ENCODE measurements at places on chromosomes 11 and 22.

- H3K36me3 ChIP-seq = no peaks in the 10 kb centered on the region
- H3K27ac ChIP-seq = no peak overlapping the region
- no peak for DNase-seq
- no peak overlapping the region for H3K4me3 ChIP-seq
Observed at GRCh38 chr22:46110215-46110614, 40.1 kb upstream of the PPARA start.

DNA sequence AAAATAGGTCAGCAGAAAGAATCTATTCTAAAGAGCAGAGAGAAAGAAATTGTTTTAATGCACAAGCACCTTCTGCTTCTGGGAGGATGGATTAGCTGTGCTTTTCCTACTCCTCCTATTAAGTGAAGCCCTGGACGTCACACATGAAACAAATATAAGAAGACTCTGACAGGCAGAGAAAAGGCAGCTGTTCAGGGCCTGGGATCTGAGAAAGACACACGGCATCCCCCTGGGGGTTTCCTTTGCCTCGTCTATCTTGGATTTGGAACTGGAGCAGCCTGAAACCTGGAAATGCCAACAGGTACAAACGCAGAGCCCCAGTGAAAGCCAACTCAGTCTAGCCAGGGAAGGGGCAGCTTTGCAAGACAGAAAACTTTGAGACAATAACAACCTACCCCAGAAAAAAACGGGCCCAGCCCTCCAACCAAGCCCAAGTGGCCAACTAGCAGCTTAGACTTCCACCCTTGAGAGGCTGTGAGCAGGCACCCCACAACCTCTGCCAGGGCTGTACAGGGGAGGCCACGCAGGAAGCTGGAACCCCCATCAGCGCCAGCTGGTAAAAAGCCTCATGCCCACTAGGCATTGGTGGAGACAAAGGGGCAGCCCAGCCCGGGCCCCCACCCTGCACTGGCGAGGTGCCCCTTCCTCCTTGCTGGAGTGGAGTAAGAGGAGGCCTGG, 7.3 kb downstream of the CERK start:
- H3K27ac ChIP-seq = peak overlapping the region; percentile 56
- peaks cover 35% of the 10 kb centered on the region for H3K4me1 ChIP-seq
- no peak overlapping the region for H3K4me3 ChIP-seq
- peaks cover 2% of the 10 kb centered on the region for H3K36me3 ChIP-seq
- no peaks in the 10 kb centered on the region for H3K27me3 ChIP-seq
- DNase-seq = no peak

GRCh38 chr11:128920666-128921065, 22.0 kb downstream of the TP53AIP1 start:
- no peak overlapping the region for H3K27ac ChIP-seq
- H3K4me1 ChIP-seq = no peaks in the 10 kb centered on the region
- no peaks in the 10 kb centered on the region for H3K27me3 ChIP-seq
- H3K4me3 ChIP-seq = no peak overlapping the region
- H3K36me3 ChIP-seq = no peaks in the 10 kb centered on the region

- no peak overlapping the region for H3K27ac ChIP-seq
- H3K4me1 ChIP-seq = no peaks in the 10 kb centered on the region
- no peaks in the 10 kb centered on the region for H3K27me3 ChIP-seq
- H3K4me3 ChIP-seq = no peak overlapping the region
- no peak for DNase-seq
Observed at GRCh38 chr11:105553025-105553424, 56.8 kb upstream of the GRIA4 start.

- H3K36me3 ChIP-seq = no peaks in the 10 kb centered on the region
- no peak for DNase-seq
- H3K27me3 ChIP-seq = peaks cover 11% of the 10 kb centered on the region
- no peak overlapping the region for H3K27ac ChIP-seq
- no peak overlapping the region for H3K4me3 ChIP-seq
Observed at GRCh38 chr11:31874631-31875191, 63.6 kb upstream of the PAX6 start.

DNA sequence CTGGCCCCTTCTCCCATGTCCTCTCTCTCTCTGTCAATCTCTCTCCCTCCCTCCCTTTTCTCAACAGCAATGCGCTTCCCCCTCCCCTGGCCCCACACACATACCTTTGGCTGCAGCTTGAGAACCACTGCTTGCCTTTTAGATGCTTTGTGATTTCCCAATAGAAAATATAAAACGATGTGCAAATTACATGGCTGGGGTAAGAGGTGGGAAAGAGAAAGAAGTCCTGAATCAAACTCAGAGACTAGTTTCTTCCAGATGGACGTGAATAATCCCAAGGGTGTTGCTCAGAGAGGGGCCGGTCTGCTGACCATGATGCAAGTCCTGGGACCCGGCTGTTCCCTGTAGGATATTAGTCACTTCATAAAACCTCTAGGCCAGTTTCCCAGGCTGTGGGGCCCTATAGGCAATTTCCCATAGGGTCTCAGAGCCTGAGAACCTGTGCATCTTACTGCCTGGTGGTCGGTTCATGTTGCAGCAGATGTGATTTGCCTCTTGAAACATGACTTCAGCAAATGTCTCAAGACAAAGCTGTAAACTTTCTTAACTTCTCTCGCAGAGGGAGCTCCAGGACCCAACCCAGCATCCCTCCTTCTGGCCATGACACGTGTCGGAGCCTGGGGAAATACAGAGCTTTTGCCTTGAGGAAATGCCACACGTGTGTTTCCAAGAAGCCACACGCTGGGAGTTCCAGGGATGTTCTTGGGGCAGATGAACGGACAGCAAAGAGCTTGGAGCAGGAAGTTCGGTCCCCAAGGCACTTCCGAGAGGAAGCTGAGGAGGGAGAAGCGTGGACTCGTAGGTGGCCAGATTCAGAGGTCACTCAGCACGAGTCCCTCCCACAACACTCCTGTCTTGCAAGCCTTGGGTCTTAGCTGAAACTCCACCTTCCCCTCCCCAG, 34.5 kb upstream of the ETS1 start:
- H3K4me1 ChIP-seq = peaks cover 11% of the 10 kb centered on the region
- H3K27ac ChIP-seq = no peak overlapping the region
- no peaks in the 10 kb centered on the region for H3K36me3 ChIP-seq
- H3K4me3 ChIP-seq = no peak overlapping the region

GRCh38 chr11:67574938-67575337, 8.7 kb upstream of the GSTP1 start:
- peaks cover 10% of the 10 kb centered on the region for H3K4me1 ChIP-seq
- H3K27ac ChIP-seq = no peak overlapping the region
- DNase-seq = no peak
- H3K4me3 ChIP-seq = no peak overlapping the region
- peaks cover 4% of the 10 kb centered on the region for H3K27me3 ChIP-seq

DNA sequence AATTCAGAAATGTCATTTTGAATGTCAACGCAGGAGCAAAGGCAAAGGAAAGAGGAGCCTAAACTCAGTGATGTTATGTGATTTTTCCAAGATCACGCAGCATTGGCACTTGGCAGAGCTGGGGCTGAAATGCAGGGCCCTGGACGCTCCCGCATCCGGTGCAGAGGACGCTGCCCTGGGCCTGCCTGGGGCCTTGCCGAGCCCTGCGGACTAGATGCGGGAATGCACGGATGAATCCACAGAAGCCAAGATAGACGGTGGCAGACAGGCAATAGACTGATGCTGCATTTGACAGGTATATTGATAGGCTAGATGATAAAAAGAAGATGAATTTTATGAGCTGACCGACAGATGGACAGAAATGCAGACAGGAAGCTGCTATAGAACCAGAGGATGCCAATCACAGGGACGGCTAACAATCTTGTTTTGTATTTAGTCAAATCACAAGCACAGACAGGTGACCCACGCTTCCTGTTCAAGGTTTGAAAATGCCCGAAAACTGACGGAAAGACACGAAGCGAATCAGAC, 696 bp upstream of the MARK2 start:
- H3K4me3 ChIP-seq = peak overlapping the region; percentile 77
- H3K36me3 ChIP-seq = no peaks in the 10 kb centered on the region
- peaks cover 46% of the 10 kb centered on the region for H3K4me1 ChIP-seq
- no peak for DNase-seq

DNA sequence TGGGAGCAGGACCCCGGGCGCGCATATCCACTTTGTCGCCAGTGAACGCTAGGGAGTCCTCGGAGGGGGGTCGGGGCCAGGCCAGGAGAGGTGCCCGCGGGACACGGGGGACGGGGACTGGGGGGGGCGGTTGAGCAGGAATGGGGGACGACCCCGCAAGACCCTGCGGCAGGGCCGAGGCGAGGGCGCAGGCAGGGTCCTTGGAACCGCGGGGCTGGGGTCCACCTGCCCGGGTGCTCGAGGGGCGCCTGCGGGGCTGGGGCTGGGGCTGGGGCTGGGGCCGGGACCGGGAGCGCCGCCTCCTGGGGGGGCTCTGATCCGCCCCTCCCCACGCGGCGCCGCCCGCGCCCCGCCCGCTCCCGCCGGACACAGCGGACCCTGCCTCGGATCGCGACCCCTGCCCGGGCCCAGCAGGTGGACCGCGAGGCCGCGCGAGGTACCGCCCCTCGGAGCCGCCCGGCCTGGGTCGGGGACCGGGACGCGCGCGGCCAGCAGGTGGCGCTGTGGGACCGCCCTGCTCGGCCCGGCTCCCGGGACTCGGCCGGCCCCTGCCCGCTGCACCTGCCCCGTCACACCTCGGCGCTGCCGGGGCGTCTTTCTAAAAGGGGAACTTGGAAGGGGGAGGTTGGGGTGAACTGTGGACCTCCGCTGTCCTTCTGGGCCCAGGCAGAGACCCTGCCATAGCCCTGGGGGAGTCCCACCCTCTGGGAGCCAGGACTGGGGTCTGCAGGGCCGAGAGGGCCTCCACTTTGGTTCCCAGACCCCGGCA, 11.0 kb downstream of the CRELD2 start:
- peak; percentile 70 for DNase-seq
- H3K27me3 ChIP-seq = no peaks in the 10 kb centered on the region
- H3K36me3 ChIP-seq = no peaks in the 10 kb centered on the region
- peaks cover 7% of the 10 kb centered on the region for H3K4me1 ChIP-seq
- H3K4me3 ChIP-seq = peak overlapping the region; percentile 22

DNA sequence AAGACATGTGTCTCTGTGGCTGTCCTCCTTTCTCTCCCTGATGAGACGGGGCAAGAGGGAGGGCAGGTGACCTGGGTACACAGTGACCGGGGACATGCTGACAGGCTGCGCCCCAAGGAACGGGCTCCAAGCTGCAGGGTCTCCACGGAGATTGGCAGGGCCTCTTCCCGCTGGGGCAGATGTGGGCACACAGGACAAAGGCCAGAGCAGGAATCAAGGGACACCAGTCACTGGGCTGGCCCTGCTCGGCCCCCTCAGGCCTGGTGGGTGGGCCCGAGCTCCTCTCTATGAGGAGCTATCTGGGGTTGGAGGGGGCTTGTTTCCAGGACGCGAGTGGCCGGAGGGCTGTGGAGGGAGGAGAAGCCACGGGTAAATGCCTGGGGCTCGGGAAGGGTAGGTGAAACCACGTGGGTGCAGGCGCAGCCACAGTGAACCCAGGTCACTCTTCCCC, 11.2 kb downstream of the PNPLA5 start:
- H3K27me3 ChIP-seq = peaks cover 41% of the 10 kb centered on the region
- H3K36me3 ChIP-seq = no peaks in the 10 kb centered on the region
- no peak overlapping the region for H3K4me3 ChIP-seq
- H3K4me1 ChIP-seq = no peaks in the 10 kb centered on the region

- H3K4me3 ChIP-seq = no peak overlapping the region
- peaks cover 20% of the 10 kb centered on the region for H3K4me1 ChIP-seq
Observed at GRCh38 chr11:44746894-44747293, 20.1 kb downstream of the TSPAN18 start.

- peaks cover 3% of the 10 kb centered on the region for H3K4me1 ChIP-seq
- H3K36me3 ChIP-seq = no peaks in the 10 kb centered on the region
- no peak for DNase-seq
- no peak overlapping the region for H3K4me3 ChIP-seq
- peaks cover 10% of the 10 kb centered on the region for H3K27me3 ChIP-seq
Observed at GRCh38 chr11:76717816-76718215, 47.3 kb upstream of the LRRC32 start.

GRCh38 chr22:19879246-19879570, 24.5 kb upstream of the GNB1L start:
- peak overlapping the region; percentile 69 for H3K27ac ChIP-seq
- no peak overlapping the region for H3K4me3 ChIP-seq
- peaks cover 2% of the 10 kb centered on the region for H3K27me3 ChIP-seq
- DNase-seq = no peak

DNA sequence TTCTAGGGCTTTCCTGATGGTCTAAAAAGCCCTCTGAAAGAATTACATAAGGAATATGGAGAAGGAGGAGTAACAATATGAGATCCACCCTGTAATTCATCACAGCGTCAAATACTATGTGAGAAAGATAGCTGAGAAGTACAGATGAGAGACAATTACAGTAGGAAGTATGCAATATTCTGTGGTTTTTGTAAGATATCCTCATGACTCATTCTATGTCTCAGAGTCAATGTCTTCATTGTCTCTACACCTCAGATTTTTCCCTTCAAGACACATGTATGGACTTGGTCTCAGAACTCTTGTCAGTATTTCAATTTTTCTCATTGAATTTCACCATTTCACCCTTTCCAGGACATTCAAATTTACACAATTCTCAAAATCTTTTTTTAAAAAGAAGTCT, 343.3 kb upstream of the CTSC start:
- peaks cover 3% of the 10 kb centered on the region for H3K27me3 ChIP-seq
- H3K4me1 ChIP-seq = no peaks in the 10 kb centered on the region
- H3K27ac ChIP-seq = no peak overlapping the region
- H3K36me3 ChIP-seq = no peaks in the 10 kb centered on the region

- peak overlapping the region; percentile 10 for H3K27ac ChIP-seq
- H3K36me3 ChIP-seq = peaks cover 6% of the 10 kb centered on the region
- H3K4me3 ChIP-seq = peak overlapping the region; percentile 34
- peaks cover 54% of the 10 kb centered on the region for H3K4me1 ChIP-seq
Observed at GRCh38 chr22:30248484-30248883, 1.9 kb upstream of the LIF start.

DNA sequence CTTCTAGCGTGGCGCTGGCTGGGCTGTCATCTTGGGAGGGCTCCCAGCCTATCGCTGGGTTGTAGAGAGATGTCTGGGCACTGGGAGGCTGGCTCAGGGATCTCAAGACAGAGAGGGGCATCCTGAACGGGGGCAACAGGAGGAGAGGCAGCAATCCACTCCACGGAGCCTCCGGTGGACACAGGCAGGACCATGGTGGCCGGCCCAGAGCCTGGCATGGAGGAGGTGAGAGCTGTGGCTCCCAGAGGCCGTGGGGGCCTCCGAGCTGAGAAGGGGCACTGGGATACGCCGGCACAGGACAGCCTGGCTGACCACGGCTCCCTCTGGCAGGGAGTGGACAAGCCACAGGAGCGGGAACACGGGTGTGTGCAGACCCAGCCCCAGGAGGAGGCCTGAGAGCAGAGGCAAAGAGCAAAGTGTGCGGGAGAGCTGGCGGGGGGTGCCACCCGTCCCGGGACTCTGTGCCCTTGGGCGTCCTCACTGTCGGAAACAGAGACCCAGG, 9.1 kb downstream of the MRGPRF start:
- H3K4me3 ChIP-seq = no peak overlapping the region
- no peak overlapping the region for H3K27ac ChIP-seq
- peaks cover 27% of the 10 kb centered on the region for H3K4me1 ChIP-seq
- no peak for DNase-seq
- no peaks in the 10 kb centered on the region for H3K27me3 ChIP-seq

DNA sequence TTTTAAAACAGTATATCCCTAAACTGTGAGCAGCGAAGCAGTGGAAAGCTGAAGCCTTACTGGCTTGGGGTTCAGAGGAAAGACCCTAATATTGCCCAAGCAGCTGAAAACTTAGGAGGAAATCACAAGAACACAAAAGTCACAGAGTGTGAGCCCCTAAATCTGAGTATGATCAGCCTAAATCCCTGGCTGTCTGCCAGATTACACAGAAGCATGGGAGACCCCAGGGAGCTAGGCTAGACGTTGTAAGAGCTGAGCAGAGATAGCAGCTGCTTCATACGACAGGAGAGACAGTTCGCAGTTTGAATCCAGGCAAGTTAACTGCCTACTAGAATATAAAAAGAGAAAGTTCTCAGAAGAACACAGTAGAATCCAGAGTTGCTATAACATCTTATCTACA, 81.2 kb downstream of the PACS1 start:
- no peaks in the 10 kb centered on the region for H3K27me3 ChIP-seq
- peaks cover 3% of the 10 kb centered on the region for H3K4me1 ChIP-seq
- no peak for DNase-seq
- H3K36me3 ChIP-seq = peaks cover 18% of the 10 kb centered on the region
